ENCODE measurements at places on chromosomes 3 and 15.

- DNase-seq, result no peak
Observed at GRCh38 chr3:180329187-180329586, 272.8 kb upstream of the TTC14 start.

GRCh38 chr3:190165253-190165652 is 44.6 kb upstream of the P3H2 start:
- DNase-seq, result no peak

- DNase-seq, result no peak
Observed at GRCh38 chr3:127005864-127006500, 23.1 kb downstream of the PLXNA1 start.

GRCh38 chr3:128919988-128920387 is 40.6 kb downstream of the ACAD9 start:
- DNase-seq, result no peak

DNA sequence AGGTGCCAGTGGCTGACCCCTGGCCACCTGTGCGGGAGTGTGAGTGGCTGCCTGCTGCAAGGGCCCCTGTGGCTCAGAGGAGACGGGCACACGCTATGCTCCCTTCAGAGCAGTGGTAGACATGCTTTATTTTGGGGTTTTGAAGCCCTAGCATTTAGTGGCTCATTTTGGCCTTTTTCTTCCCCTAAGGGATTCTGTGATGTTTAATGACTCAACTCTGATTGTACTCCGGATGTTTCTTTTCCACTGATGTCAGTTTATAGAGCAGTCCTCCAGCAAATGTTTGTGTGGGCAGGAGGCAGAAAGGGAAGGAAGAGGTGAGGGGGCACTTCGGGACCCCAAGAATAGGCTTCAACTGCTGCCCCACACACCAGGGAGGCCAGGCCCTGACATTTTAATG is 288.9 kb upstream of the C2CD4B start:
- no peak for DNase-seq

DNA sequence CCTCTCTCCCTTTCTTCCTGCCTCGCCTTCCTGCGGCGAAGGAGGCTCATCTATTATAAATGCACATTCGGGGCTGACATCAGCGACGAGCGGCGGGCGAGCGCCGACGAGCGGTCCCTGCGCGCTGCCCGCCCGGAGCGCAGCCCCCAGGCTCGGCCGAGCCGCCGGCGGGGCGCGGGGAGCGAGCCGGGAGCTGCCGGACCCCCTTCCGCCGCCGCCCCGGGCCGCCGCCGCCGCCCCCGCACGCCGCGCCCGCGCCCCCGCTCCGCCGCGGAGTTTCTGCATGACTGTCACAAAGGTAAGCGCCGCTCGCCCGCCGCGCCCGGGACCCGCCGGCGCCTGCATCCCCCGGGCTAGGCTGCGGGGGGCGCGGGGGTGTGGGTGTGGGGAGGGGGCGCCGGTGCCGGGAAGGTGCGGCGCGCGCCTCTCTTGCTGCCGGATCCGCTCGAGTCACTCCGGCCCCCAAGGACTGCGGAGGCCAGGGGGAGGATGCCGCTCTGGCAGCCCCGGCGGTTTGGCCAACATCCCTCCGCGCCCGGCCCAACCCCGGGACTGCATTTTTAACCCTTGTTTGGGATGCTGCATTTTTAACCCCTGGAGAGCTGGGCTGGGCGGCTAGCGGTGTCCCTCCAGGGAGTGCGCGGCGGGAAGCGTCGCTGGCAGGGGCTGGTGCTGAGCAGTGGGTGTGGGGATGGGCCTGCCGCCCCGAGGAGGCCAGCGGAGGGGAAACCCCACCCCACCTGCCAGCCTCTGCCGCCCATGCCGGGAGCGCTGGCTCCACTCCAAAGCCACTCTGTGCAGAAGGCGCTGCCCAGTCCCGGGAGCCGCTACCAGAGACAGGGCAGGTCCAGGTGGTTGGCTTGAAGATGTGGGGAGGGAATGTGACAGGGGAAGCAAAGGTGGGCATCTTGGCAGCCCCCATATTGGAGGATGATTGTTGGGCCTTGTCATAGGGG is at the start of gene CORO2B:
CORO2B (plus strand) TSS at position 14 of the 956 bp plus-strand sequence; CDS start at position 284, 270 bp downstream.
- peak; percentile 81 for DNase-seq

- no peak for DNase-seq
Observed at GRCh38 chr3:48535578-48535977, 21.0 kb downstream of the PFKFB4 start.

DNA sequence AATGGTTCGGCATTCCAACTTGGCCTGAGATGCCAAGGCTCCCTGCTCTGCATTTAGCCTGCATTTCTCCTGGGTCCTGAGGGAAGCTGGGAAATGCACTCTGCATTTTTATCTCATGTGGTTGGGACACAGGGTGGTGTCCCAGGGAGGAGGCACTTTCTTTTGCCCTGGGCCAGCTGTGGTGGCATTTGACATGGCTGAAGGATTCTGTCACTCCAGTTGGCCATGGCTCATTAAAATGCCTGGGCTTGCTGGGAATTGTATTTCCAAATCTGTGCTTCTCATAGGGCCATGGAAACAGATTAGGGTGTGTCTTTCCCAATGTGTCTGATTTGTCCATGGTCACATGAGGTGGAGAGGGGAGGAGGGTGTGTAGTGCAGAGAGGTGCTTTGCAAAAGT is 128.3 kb upstream of the RGMA start:
- DNase-seq, result no peak

DNA sequence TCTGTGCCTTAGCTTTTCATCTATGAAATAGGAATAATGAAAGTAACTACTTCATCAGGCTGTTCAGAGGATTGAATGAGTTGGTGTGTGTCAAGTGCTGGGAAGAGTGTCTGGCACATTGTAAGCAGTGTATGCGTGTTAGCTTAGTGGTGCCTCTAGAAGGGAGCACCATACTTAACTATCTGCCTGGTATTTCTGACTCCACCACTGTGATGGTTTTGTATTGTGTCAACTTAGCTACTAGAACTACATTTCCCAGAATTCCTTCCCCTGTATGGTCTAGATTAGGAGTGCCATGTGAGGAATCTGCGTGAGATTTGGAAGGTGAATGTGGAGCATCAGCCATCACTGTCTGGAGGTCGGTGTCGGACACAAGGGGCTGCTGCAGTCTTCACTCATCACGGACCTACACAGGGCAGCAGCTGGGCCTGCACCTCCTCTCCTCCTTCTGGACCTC is 115.4 kb upstream of the GALNT15 start:
- no peak for DNase-seq

GRCh38 chr3:184320104-184320445 is 5.7 kb downstream of the EIF4G1 start:
- DNase-seq, result peak; percentile 32

All from eye (tissue), 1 donor.